Right ventricle myocardium superior (tissue), 1 donor: ENCODE measurements at places on chromosomes 12 and 14. TPM values are rescaled to one million over a fixed set of nuclear protein-coding genes. Genes with fewer than 3 reads are reported as not detected.

RASSF9 gene
- 4.5 TPM for total RNA-seq

FBXL14 gene
- 7.0 TPM for total RNA-seq

YBX3 gene
- 535 TPM for total RNA-seq

JKAMP gene
- 22.3 TPM for total RNA-seq

PTGER2 gene
- 0.65 TPM for total RNA-seq

PRPH gene
- total RNA-seq = not detected

KCNH5 gene
- total RNA-seq = not detected

PDE3A gene
- total RNA-seq = 153 TPM

RGS6 gene
- total RNA-seq = 26.1 TPM

PROX2 gene
- not detected for total RNA-seq

MYO1A gene
- 0.08 TPM for total RNA-seq

C1QL4 gene
- total RNA-seq = not detected

RNASE1 gene
- total RNA-seq = 317 TPM

UBE3B gene
- total RNA-seq = 50.9 TPM

POTEG gene
- not detected for total RNA-seq

CAPZA3 gene
- not detected for total RNA-seq

ASCL1 gene
- total RNA-seq = not detected

TMCC3 gene
- total RNA-seq = 1.5 TPM

MUCL1 gene
- not detected for total RNA-seq

DNAJC22 gene
- total RNA-seq = 0.16 TPM

MYG1 gene
- total RNA-seq = 37.0 TPM

FBXO21 gene
- total RNA-seq = 35.3 TPM

COX8C gene
- total RNA-seq = 0.94 TPM

CELA1 gene
- total RNA-seq = not detected

RILPL1 gene
- total RNA-seq = 92.4 TPM

PTCSC3 gene
- not detected for total RNA-seq

GMPR2 gene
- 26.2 TPM for total RNA-seq

HOXC4 gene
- not detected for total RNA-seq

GDF3 gene
- total RNA-seq = not detected

TMEM121 gene
- total RNA-seq = 3.1 TPM

EFS gene
- 3.2 TPM for total RNA-seq

KCNMB4 gene
- total RNA-seq = 1.2 TPM

SERPINA10 gene
- total RNA-seq = not detected

LTB4R gene
- 1.8 TPM for total RNA-seq

KRT74 gene
- total RNA-seq = not detected

CD69 gene
- total RNA-seq = 0.40 TPM

ASPG gene
- 44.1 TPM for total RNA-seq

OR4E2 gene
- not detected for total RNA-seq

TMEM132D gene
- total RNA-seq = not detected

KLHL33 gene
- 0.70 TPM for total RNA-seq

FMNL3 gene
- total RNA-seq = 9.4 TPM
